ENCODE measurements at places on chromosomes 4 and X.

DNA sequence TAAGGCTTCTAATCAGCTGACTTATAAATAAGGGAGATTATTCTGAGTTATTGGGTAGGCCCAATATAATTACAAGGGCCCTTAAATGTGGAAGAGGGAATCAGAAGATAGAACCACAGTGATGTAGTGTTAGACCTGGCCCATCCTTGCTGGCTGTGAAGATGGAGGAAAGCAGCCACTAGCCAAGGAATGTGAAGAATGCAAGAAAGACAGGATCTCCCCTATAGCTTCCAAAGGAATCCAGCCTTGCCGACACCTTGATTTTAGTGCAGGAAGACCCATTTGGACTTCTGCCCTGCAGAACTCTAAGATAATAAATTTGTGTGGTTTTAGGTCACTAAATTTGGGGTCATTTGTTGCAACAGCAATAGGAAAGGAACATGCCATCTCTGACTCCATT lies 150.6 kb downstream of the SPATA18 start:
- no peak for DNase-seq

GRCh38 chrX:31036895-31037294 lies 34.9 kb downstream of the FTHL17 start:
- peak; percentile 53 for DNase-seq

- DNase-seq, result peak; percentile 13
Observed at GRCh38 chr4:52588097-52588496, 71.0 kb downstream of the USP46 start.

DNA sequence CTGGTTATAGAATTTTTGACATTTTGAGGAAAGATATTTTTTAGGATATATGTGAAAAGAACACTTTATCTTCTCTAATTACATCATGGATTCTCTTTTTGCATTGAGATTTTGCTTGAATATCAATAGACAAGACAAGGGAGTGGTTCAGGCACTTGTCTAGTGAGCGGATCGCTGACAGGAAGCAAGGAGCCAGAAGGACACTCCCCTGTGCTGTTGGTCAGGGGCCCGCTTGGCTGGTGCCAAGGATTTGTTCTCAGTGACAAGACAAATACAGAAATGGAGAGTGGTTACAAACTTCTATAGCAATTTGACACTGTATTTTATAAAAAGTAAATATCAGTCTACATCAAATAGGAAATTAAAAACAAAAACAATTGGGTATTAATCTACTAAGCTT lies 60.0 kb downstream of the SLC9B1 start:
- peak; percentile 7 for DNase-seq

GRCh38 chr4:26787461-26788340 lies 72.9 kb upstream of the STIM2 start:
- DNase-seq, result peak; percentile 86
